ENCODE measurements at places on chromosomes 6 and 20. TPM values are rescaled to one million over a fixed set of nuclear protein-coding genes. Genes with fewer than 3 reads are reported as not detected.

The CRISP2 gene
- total RNA-seq: 0.59 TPM

The PSMG4 gene
- 32.6 TPM for total RNA-seq

The MDC1 gene
- total RNA-seq: 10.4 TPM

The ID1 gene
- 766 TPM for total RNA-seq

The IRF4 gene
- 22.8 TPM for total RNA-seq

The RHAG gene
- not detected for total RNA-seq

The PI16 gene
- total RNA-seq: 2.8 TPM

The SAMD10 gene
- total RNA-seq: 7.2 TPM

The MAFB gene
- total RNA-seq: 56.9 TPM

- DNase-seq: peak; percentile 84
Observed at GRCh38 chr20:33933469-33933909, 60.2 kb upstream of the RALY start.

- DNase-seq: peak; percentile 63
Observed at GRCh38 chr20:58130581-58130980, 97.9 kb downstream of the ANKRD60 start.

DNA sequence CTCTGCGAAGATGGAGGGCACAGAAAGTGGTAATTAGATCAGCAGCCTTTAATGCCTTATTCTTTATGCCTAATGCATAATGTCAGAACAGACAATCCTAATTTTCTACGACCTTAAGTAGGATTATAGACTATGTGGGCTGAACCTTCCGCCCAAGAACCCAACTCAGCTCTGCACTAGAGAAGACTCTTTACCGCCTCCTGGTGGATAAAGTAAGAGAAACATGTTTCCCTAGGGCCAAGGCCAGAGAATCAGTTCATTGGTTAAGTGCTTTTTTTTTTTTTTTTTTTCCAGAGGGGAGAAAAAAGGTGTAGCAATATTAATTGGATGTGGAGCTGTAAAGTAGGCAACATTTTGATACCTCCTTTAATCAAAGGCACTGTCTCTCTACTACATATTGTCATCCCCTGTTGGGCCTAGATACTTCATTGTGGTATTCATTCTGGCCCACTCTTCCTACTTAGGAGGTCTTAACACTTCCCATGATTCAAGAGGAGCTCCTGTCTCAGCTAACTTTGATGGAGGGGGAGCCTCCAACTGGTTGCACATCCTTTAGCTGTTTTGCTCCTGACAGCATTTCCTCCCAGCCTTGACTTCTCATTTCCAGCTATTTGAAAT lies 124.9 kb upstream of the NRN1 start:
- DNase-seq: no peak

- no peak for DNase-seq
Observed at GRCh38 chr6:142297996-142298753, 3.6 kb upstream of the ADGRG6 start.

- no peak for DNase-seq
Observed at GRCh38 chr6:9224539-9224938, 789.2 kb upstream of the SLC35B3 start.

DNA sequence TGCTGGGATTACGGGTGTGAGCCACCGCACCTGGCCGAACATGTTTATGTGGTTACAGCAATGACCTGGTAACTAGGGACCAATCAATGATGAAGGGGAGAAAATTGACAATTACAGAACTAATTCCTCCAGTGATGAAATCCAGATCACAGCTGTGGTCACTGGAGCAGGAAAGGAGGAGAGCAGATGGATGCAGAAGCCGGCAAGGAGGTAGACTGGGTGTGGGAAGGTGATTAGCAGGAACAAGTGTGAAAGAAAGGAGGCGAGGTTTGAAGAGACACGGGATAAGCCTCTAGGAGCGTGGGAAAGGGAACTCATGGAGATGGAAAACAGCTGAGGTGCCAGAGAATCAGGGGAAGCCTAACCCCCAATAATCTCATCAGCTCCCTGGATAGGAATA lies 17.2 kb upstream of the SPAG4 start:
- no peak for DNase-seq

- no peak for DNase-seq
Observed at GRCh38 chr6:35552285-35552917, 39.7 kb upstream of the TULP1 start.

- no peak for DNase-seq
Observed at GRCh38 chr6:156809446-156810178, 32.4 kb downstream of the ARID1B start.

DNA sequence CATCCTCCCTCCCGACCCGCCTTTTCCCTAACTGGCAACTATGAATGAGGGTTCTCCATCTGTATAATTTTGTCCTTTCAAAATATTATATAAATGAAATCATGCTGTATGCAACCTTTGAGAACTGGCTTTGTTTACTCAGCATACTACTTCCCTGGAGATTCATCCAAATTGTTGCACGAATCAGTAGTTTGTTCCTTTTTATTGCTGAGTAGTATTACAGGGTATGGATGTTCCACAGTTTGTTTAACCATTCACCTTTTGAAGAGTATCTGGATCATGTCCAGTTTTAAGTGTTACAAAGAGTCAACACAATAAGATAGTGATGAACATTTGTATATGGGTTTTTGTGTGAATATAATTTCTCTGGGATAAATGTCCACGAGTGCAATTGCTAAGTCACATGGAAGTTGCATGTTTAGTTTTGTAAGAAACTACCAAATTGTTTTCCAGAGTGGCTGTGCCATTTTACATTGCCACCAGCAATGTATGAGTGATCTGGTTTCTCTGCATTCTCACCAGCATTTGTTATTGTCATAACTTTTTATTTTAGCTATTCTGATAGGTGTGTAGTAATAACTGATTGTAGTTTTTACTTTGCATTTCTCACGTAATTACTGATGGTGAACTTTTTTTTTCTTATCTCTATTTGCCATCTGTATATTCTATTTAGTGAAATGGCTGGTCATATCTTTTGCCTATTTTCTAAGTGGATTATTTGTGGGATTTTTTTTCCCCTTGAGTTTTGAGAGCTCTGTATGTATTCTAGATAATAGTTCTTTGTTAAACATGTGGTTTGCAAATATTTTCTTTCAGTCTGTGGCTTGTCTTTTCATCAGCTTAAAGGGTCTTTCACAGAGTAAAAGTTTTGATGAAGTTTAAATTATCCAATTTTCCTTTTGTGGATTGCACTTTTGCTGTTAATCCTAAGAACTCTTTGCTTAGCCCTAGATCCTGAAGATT lies 14.4 kb upstream of the RNF24 start:
- DNase-seq: no peak

GRCh38 chr6:100512203-100512862 lies 47.6 kb upstream of the SIM1 start:
- DNase-seq: no peak

DNA sequence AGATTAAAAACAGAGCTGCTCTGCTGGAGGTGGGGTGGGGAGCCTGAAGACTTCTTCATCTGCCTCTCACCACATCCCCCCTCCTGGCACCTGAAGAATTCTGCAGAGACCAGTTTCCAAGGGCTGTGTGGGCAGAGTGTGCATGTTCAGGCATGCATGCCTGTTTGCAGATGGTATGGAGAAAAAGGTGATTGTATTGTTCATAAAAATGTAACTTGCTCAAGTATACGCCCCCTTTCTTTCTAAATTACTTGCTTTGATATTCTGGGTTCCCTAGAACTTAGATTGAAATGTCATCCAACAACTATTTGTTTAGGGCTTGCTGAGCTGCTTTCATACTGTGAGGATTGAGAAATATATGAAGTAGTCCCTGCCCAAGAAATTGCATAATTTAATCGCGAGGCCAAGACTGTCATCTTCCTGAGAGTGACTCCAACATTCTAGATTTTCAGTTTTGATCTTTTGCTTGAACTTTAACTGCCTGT lies 83.6 kb downstream of the LCA5 start:
- DNase-seq: no peak

- no peak for DNase-seq
Observed at GRCh38 chr20:34155836-34156235, 43.8 kb upstream of the EIF2S2 start.

DNA sequence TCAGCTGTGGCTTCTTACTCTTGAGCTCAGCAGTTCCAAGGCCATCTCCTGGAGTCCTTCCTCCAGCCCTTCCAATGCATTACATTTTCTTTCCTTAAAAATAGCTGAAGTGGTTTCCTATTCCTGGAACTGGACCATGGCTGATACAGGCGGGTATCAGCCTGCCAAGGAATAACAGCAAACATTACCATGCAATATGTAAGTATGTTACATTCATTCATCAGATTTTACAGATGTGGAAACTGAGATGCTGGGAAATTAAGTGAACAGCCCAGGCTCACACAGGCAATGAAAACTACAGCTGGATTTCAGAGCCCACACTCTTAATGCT lies 100.4 kb downstream of the NRN1 start:
- DNase-seq: no peak

DNA sequence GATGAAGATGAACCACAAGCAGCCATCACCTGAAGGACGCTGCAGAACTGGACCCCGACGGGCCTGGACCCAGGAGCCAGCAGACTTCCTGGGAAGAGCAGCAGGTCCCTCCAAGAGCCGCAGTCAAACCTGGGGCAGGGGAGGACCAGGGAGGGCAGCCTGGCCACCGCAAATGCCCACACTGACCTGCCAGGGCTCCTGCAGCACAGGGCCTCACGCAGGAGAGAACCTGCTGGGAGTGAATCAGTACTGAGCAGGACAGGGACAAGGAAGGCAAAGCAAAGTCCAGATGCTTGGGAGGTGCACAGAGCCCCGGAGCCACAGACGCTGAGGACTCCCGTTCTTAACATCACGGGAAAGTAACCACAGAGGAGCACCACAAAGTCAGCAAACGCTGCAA lies 75.2 kb downstream of the TAF4 start:
- no peak for DNase-seq

GRCh38 chr20:57397693-57398108 lies 6.5 kb downstream of the RBM38 start:
- DNase-seq: no peak

DNA sequence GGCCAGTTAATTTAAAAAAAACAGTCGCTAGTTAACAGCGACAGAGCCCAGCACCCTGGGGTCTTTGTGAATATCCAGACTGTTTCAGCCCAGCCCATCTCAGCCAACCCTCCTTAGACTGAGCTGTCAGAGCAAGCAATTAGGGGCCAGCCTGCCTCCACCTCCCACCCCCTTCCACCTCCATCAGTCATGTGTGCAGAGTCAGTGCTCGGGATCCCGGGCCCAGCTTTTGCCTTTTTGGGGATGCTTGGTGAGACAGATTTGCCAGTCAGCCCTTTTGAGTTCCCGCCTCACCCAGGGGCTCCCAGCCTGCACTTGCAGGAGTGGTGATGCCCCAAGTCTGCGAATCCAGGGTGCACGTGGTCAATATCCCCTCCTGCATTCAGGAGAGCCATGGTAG lies 6.5 kb upstream of the FAM83D start:
- DNase-seq: no peak

- DNase-seq: no peak
Observed at GRCh38 chr6:46867411-46867810, 54.3 kb downstream of the ADGRF5 start.
